ENCODE measurements at places on chromosomes 2 and 18.

GRCh38 chr2:132374551-132374950 lies 42.1 kb upstream of the GPR39 start:
- DNase-seq, result no peak

DNA sequence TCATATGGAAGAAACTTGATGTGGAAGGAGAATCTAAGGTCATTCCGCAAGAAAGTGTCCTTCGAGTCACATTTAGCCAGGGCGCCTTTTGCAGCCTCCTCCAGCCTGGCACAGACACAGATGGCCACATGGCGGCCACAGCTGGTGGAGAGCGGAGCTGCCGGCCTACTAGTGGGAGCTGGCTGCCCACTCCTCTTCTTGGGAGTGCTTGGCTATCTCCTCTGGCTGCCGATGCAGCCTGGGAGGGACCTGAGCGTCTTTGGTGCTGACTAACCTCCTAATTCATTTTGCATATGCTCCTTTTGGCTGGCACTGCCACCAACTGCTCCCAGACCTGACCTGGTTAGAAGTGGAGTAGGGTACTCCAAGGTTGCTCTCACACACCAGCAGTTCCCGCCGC lies 199.3 kb upstream of the MYT1L start:
- no peak for DNase-seq

GRCh38 chr2:9752441-9753275 lies 90.6 kb upstream of the TAF1B start:
- no peak for DNase-seq

DNA sequence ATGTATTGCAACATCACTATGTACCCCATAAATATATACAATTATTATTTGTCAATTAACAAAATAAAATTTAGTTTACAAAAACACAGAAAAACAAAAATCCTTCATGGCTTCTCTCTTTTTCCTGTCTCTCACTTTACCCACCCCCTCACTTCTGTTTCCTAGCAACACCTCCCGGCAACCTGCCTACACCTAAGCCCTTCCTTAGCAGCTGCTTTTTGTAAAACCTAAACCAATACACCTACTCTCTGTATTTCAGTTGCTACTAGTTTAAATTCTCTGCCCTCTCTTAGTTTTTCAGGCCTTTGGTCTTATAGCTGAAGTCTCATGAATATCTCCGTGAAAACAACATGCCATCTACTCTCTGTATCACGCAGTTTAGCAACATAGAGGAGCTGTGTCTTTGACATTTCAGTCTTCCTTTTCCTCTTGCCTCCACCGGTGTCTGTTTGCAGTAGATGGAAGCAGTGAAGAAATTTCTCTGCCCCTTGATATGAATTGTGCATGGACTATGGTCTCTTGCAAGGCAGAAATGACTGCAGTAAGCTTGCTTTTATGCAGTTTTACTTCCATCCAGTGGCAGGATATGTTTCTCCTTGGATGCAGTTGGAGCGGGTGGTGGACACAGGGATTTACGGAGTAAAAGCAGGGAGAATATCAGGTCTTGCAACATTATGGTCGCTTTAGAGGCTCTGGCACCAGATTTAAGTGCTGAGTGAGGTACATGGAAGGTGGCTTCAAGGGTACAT lies 42.0 kb upstream of the ZDBF2 start:
- no peak for DNase-seq

- no peak for DNase-seq
Observed at GRCh38 chr2:134178138-134178877, 75.6 kb upstream of the MGAT5 start.
